ENCODE measurements at places on chromosomes 6 and 20.
A peak's percentile ranks its signal among the peaks of the same experiment; 100 is the strongest.

DNA sequence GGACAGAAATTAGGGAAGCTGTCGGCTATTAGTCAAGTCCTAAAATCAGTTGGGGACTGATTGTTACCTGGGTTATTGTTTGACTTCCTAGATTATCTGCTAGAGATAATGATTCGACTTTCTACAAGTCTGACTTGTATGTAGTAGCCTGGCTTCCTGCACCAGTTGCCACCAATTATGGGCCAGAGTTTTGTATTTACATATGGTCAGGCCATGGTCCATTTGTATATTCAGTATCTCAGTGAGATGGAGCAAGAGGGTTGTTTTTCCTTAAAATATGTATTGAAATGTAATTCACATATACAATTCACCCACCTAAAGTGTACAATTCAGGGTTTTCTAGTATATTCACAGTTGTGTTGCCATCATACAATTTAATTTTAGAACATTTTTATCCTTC, 130.6 kb upstream of the PHACTR3 start:
- DNase-seq: no peak

- DNase-seq: no peak
Observed at GRCh38 chr6:158991017-158991723, 8.8 kb downstream of the RSPH3 start.

GRCh38 chr20:44754554-44754953, 8.9 kb downstream of the KCNK15 start:
- DNase-seq: no peak

DNA sequence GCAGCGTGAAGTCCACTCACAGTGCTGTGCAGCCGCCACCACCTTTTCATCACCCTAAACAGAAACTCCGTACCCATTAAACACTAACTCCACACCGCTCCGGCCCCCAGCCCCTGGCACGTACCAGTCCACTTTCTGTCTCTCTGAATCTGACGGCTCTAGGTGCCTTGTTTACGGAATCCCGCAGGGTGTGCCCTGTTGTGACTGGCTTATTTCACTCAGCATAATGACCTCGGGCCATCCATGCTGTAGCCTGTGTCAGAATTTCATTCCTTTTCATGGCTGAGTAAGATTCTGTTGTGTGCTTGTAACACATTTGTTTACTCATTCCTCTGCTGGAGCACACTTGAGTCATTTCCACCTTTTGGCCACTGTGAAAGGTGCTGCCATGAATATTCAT, 18.0 kb downstream of the TCFL5 start:
- no peak for DNase-seq

DNA sequence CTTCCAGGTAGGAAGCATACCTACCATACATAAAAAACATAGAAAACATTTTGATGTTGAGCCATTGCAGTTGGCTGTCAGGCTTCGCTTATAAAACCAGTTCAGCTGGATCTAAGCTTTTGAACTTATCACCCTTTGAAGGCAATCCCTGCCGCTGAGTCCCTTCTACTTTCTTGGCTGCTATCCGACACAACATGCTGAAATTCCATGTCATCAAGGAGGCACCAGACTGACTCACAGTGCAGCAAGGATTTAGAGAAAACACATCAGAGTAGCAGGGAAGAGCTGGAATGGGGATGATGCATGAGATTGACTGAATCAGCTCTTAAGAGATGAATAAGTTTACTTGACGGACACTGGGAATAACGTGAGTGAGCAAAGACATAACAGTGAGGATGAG, 135.0 kb upstream of the MAN1A1 start:
- DNase-seq: no peak

- DNase-seq: no peak
Observed at GRCh38 chr6:154167126-154167525, 128.1 kb downstream of the OPRM1 start.

GRCh38 chr6:81748994-81749393, 3.5 kb downstream of the TENT5A start:
- DNase-seq: no peak

DNA sequence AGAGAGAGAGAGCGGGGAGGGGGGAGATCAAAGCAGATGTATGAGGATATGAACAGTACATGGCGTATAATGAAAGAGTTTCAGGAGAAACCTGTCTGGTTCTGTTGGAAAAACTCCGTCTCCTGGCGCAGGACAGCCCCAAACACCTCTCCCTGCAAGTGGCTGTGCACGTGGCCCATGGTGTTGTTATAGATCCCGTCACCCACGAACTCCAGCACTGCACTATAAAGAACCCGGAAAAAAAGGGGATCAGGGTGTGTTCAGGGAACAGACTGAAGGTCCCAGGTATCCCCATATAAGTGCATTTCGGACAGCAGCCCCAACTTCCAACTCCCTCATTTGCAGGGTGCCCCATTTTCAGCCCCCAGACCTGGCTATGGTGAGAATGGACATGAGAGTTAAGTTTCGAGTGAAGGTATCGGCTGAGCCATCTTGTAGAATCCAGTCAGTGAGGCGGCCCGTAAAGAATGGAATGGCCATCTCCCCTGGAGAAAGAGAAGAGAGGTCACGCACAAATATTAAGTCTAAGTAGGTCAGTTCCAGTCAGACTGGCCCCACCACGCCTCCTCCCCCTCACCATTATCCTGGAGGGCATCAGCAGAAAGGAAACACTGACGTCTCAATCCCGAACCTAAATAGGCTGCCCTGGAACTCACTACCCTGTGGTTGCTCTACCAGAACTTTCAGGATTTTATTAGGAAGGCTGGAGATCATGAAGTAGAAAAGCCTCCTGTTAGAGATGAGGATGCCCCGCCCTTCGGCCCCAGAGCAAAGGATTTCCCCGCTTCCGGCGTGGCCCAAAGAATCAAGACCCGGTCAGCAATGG, 1.3 kb downstream of the TAP1 start:
- no peak for DNase-seq

- DNase-seq: no peak
Observed at GRCh38 chr6:124423621-124424020, 538.6 kb upstream of the RNF217 start.

- no peak for DNase-seq
Observed at GRCh38 chr6:134537146-134537555, 219.2 kb upstream of the SGK1 start.

- DNase-seq: no peak
Observed at GRCh38 chr20:50398821-50399554, 111.2 kb upstream of the PTPN1 start.

- DNase-seq: no peak
Observed at GRCh38 chr6:146909376-146909775, 294.8 kb upstream of the STXBP5 start.

DNA sequence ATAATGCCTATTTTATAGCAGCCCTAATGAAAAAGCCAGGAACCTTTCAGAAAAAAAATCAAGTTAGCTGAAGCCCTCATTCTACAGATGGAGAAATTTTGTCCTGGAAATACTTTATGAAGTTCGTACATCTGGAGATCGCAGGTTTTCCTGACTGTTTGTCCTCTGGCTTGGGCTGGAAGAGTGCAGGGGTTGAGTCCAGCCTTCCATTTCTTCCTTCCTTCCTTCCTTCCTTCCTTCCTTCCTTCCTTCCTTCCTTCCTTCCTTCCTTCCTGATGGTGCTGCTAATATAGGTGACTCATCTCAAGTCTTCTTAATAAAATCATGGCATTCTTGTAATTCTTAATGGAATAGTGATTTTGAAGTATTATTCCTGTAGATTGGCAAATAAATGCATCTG, 227.4 kb downstream of the CLVS2 start:
- no peak for DNase-seq

DNA sequence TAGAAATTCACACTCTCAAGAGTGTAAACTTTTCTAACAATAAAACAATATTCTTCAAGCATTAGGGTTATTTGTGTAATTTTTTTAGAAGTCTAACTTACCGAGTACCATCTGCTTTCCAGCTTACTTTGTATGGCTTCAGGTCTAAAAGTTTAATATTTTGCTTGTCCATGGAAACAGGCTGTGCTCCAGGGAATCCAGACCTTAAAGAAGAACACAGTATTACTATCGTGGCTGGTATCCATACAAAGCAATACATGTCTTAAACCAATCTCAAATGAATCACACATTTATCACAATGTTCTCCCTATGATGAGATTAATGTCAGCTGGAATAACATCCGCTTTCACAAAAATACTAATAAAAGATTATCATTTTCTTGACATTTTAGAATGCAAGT, 73.0 kb downstream of the RNGTT start:
- DNase-seq: no peak

DNA sequence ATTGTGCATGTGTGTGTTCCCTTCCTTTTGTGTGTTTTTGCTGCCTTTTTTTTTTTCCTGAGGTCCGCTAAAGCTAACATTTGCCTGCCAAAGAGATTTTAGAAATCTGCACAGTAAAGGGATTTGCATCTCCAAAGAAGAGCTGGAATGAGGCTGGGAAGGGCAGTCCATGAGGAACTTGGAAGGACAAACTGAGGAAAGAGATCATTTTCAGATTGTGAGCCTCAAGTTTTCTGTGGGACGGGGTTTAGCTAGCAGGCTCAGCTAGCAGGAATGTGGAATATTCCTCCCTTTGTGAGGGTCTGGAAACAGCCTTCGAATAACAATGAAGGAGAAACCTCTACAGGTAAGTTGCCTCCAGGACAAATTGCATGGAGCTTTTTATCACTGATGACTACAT, 3.8 kb downstream of the INSM1 start:
- DNase-seq: no peak

DNA sequence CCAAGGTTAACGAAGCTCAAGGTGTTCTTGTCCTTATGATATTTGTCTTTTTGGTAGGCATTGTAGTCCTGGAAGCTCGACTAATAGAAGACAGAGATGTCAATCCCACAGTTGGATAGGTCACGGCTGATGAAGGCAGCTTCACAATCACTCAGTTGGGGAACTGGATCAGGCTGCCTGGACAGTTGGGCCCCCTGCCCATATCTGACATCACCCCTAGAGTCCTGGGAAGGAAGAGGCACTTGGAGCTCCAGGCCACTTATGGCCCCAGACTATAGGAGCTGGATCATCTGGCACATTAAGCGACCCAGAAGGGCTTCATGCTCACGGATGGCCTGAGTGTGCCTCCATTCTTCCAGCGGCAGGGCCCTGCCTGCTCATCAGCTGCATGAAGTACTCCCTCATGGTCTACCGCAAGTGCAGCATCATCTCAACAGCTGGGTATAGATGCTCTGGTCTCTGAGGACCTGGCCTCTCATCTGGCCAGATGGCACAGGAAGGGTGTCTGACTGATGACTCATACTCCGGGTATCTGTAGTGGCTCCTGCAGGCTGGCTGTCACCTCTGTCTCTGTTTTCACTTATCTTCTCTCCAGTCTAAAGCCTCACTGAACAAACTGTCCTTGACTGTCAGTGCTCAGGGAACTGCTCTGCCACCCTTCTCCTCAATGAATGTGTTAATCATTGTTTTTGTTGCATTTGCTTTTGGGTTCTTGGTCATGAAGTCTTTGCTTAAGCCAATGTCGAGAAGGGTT, 29.2 kb upstream of the SSR1 start:
- no peak for DNase-seq

GRCh38 chr6:135180542-135181332, at the start of gene MYB:
Gene MYB (plus strand): TSS chr6:135181308. CDS start chr6:135181514, 206 bp downstream.
- DNase-seq: peak; percentile 74

- no peak for DNase-seq
Observed at GRCh38 chr6:1321738-1322137, 9.8 kb downstream of the FOXQ1 start.

- no peak for DNase-seq
Observed at GRCh38 chr6:29021434-29021833, 16.3 kb upstream of the ZNF311 start.

- no peak for DNase-seq
Observed at GRCh38 chr6:4967301-4968030, 36.4 kb downstream of the RPP40 start.

- DNase-seq: no peak
Observed at GRCh38 chr6:35829306-35829705, 24.2 kb downstream of the LHFPL5 start.

DNA sequence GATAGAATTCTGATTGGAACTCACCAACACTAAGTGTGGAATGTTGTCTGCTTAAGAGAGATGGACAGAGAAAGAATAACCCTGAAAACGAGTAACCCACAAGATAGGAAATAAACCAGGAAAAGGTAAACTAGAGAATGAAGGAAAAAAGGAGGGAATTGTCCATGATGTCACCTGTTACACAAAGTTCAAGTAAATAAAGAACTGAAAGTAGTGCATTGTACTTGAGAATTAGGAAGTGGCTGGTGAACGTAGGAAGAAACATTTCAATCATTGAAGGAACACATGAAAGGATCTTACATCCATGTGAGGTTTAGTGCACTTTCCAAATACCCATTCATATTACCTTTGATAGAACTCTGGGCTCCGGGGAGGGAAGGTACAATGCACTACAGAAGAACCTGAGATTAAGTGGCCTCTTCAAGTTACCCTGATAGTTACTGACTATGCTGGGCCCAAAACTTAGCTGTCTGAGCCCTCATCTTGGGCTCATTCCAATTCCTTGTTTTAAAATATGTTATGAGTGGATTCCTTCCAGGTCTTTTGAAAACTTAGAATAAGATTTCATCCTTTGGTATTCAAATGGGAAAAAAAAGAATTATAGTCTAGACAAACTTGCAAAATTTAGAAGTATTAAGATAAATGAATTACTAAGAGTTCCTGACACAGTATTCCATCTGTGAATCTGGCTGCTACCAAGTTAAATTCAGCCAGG, 1.1 kb upstream of the STX7 start:
- no peak for DNase-seq

- no peak for DNase-seq
Observed at GRCh38 chr20:42276718-42277602, 658.8 kb upstream of the CHD6 start.

DNA sequence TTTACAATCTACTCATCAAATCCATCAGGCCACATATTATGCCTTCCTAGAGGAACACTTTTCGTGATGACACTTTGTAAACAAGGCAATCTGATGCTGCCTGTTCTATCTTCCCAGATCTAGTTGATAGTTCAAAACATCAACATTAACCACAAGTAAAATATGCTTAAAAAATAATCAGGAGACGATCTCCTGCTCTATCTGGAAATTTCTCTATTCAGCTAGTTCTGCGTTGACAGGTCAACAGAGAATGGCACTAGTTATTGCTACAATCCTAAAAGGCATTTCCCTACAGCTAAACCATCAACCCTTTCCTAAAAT, 2.1 kb downstream of the B4GALT5 start:
- DNase-seq: no peak

Measured in activated T-cell treated with anti-CD3 and anti-CD28 coated beads for 48 hours (primary cell).